ENCODE measurements at places on chromosomes 16 and 17. TPM values are rescaled to one million over a fixed set of nuclear protein-coding genes. Genes with fewer than 3 reads are reported as not detected.

The RUNDC3A gene
- total RNA-seq = not detected

The TMEM235 gene
- total RNA-seq = not detected

The TMED6 gene
- not detected for total RNA-seq

The KRTAP1-5 gene
- 0.59 TPM for total RNA-seq

The ABCC12 gene
- not detected for total RNA-seq

The CDH11 gene
- 64.1 TPM for total RNA-seq

The DERL2 gene
- 34.8 TPM for total RNA-seq

The NPIPA8 gene
- not detected for total RNA-seq

Data from bronchus fibroblast of lung (primary cell).